ENCODE measurements at places on chromosomes 4 and X.

DNA sequence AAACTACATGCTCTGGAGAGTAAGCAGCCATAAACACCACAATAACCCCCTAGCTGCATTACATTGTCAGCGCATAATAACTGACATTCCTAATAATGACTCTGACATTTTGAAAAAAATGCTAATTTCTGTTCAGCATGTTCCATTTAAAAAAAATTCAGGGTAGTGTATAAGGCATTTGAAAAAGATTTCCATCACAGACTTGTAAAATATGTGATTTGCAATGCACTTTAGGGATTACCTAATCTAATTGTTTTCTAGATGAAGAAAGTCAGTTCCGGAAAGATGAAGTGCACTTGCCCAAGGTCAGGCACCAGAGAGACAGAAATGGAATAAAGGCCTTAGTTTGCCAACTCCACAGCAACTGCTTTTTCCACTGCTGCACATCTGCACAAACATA lies 55.3 kb downstream of the FANCB start:
- DNase-seq: no peak
- H3K27me3 ChIP-seq: no peaks in the 10 kb centered on the region

DNA sequence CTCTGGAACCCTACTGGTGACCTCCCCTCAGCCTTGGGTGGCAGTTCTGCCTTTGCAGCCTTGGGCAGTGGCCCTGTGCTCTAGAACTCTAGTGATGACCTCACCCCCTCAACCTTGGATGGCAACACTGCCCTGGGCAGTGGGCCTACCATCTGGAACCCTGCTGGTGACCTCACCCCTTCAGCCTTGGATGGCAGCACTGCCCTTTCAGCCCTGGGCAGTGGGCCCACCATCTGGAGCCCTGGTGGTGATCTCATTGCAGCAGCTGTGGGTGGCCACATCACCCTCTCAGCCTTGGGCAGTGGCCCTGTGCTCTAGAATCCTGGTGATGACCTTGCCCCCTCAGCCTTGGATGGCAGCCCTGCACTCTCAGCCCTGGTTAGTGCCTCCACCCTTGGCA lies 129.3 kb downstream of the RBMX2 start:
- no peak overlapping the region for H3K27ac ChIP-seq
- H3K27me3 ChIP-seq: no peaks in the 10 kb centered on the region
- no peak overlapping the region for H3K4me3 ChIP-seq
- H3K36me3 ChIP-seq: no peaks in the 10 kb centered on the region
- no peaks in the 10 kb centered on the region for H3K4me1 ChIP-seq

GRCh38 chrX:139506333-139506732 lies 24.2 kb upstream of the F9 start:
- H3K36me3 ChIP-seq: no peaks in the 10 kb centered on the region
- no peaks in the 10 kb centered on the region for H3K27me3 ChIP-seq
- no peak overlapping the region for H3K27ac ChIP-seq
- no peak for DNase-seq
- no peaks in the 10 kb centered on the region for H3K4me1 ChIP-seq

GRCh38 chrX:72255445-72255844 lies 16.6 kb upstream of the ERCC6L start:
- H3K4me1 ChIP-seq: no peaks in the 10 kb centered on the region
- DNase-seq: no peak
- no peak overlapping the region for H3K4me3 ChIP-seq
- no peak overlapping the region for H3K27ac ChIP-seq
- no peaks in the 10 kb centered on the region for H3K36me3 ChIP-seq

DNA sequence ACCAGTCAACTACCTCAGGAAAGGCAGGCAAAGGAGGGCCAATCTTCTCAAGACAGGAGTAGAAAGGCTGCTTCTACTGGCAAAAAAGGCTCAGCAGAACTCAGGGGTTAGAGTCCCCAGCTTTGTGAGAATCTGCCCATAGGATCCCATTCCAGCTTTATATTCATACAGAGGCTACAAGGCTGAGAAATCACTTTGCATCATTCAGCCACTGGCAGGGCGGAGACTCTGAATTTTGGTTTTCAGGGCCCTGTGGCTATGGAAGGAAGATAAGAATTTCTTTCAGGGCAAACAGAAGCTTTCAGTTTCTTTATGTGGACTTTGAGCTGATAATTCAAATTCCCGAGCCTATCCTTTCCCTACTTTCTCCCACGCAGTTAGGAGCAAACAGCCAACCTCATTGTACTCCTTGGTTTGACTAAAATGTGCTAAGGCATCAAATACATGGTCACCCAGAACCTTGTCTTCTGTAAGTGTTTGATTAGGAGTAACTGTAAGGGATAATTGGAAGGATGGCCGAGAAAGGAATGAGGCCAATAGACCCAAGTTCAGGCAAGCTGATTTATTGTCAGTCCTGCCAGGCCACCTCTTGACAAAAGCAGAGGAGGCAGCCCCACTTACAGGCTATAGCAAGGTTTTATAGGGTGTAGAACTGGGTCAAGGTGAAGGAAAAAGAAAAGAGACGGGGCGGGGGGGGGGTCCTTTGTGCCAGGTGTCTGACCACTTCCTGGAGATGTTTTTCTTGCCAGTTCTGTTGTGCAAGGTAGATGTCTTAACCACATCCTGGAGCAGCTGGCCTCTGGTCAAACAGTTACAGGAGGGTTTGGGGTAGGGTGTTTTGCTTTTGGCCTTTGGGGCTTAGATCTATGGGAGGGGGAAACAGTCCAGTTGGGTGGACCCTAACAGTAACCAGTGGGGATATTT lies 165.3 kb upstream of the PPP1R2C start:
- no peaks in the 10 kb centered on the region for H3K36me3 ChIP-seq
- peak; percentile 41 for DNase-seq
- no peak overlapping the region for H3K4me3 ChIP-seq
- H3K27me3 ChIP-seq: no peaks in the 10 kb centered on the region
- peaks cover 65% of the 10 kb centered on the region for H3K4me1 ChIP-seq
- H3K27ac ChIP-seq: peak overlapping the region; percentile 79

DNA sequence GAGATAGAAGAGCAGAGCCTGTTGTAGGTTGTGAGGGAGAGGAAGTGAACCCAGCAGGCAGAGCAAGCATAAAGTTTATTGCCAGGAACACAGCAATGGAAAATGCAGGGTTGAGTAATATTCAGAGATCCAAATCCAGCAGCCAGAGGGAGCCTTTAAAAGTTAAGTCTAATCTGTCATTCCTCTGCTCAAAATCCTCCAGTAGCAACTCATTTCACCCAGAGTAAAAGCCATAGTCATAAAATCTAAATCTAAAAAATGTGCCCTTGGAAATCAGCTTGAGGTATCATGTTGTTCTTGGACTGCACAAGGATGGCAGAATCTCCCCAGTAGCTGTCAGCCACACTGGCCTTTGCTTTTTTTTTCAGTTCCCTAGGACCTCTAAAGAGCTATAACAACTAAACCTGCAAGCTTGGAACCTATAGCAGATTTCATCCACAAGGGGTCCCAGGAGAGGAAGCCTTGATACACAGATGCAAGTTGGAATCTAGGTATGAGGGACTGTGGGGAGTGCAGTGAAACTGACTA lies 62.9 kb upstream of the FRAS1 start:
- no peak overlapping the region for H3K27ac ChIP-seq
- no peaks in the 10 kb centered on the region for H3K36me3 ChIP-seq
- peak; percentile 31 for DNase-seq

DNA sequence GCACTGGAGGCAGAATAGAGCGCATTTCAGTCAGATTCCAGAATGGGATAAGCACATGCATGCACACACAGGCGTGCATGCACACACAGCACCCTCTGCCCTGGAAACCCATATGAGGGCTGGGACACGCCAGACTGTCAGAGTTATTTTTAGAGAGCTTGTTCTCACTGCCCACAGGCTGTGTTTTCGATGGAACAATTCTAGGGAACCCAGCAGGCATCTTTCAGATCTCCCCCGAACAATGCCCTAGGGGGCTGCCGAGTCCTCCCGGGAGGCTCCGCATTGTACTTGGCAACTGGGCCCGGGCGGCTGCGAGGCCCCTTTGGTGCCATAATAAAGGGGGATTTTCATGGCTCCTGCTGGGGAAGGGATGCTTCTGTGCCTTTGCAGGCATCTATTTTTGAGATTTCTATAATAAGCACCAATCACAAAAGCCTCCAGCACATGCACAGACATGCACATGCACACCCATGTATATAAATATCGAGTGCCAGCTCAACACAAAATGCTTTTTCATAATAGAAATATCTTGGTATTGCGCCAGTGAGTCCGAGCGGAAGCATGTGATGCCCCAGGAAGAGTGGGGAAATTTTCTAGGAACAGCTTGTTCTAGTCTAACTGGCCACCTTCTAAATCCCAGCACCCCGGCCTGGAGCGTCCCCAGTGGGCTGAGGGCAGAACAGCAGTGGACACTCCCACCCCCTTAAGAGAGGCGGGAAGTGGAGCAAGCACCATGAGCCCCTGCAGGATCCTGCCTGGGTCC lies 88.5 kb downstream of the PHKA2 start:
- H3K36me3 ChIP-seq: no peaks in the 10 kb centered on the region
- H3K27me3 ChIP-seq: no peaks in the 10 kb centered on the region
- no peak overlapping the region for H3K27ac ChIP-seq
- H3K4me1 ChIP-seq: no peaks in the 10 kb centered on the region

DNA sequence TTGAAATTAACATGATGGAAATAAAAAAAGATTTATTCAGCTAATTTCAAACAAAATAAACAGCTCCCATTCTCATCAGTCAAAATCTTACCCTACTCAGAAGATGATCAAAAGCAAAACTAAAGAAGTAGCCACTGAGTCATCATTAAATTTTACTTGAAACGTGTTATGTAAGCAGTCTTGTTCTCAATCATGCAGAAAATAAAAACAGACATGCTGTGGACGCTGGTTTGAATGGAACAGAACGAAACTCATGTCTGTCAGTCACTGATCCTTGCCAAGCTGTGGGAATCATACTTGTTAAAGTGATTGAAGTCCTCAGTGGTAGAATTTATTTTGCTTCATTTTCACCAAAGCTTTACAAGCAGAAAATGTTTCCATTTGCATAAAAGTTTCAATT lies 77.2 kb upstream of the TLR3 start:
- no peaks in the 10 kb centered on the region for H3K27me3 ChIP-seq
- no peaks in the 10 kb centered on the region for H3K36me3 ChIP-seq
- H3K27ac ChIP-seq: no peak overlapping the region
- H3K4me1 ChIP-seq: no peaks in the 10 kb centered on the region
